Ureter (tissue), 1 donor: ENCODE measurements at places on chromosomes 11 and 22. TPM values are rescaled to one million over a fixed set of nuclear protein-coding genes. Genes with fewer than 3 reads are reported as not detected.

- no peak for DNase-seq
These were observed 7.2 kb downstream of the RPL27A start for GRCh38 chr11:8689726-8690255.

DNA sequence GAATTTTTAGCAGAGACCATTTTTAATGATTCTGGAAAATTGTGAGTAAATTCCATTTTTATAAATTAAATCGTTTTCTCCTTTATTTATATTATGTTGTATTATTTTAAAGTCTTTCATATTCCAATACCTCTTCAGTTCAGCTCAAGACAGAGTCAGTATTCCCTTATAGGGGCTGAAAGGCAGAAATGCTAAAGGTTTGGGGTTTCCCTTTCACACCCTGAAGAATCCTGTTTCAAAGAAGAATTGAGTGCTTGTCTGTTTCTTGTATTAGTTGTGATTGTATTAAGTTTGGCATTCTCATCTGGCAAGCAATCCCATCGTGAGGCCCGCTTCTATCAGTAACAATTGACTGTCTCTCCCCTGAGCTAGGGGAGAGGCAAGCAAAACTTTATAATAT lies 57.4 kb downstream of the PACSIN2 start:
- DNase-seq, result no peak

- peak; percentile 67 for DNase-seq
These were observed 25.0 kb downstream of the PPFIBP2 start for GRCh38 chr11:7538466-7539454.

DNA sequence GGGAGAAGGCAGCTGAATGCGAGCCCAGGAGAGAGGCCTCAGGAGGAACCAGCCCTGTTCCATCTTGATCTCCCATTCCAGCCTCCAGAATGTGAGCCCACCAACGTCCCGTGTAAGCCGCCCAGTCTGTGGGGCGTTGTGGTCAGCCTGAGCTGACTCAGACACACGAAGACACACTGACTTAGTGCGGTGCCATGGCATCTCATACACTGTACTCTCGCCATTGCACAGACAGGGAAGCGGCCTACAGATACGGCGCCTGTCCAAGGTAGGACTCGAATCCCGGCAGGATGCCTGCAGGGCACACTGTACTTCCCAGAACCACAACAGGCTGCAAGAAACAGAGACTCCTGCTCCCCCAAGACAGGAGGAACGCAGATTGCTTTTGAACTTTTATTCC lies 179.6 kb downstream of the CTTN start:
- no peak for DNase-seq

- DNase-seq, result no peak
These were observed 42.0 kb downstream of the CECR2 start for GRCh38 chr22:17411213-17411612.

DNA sequence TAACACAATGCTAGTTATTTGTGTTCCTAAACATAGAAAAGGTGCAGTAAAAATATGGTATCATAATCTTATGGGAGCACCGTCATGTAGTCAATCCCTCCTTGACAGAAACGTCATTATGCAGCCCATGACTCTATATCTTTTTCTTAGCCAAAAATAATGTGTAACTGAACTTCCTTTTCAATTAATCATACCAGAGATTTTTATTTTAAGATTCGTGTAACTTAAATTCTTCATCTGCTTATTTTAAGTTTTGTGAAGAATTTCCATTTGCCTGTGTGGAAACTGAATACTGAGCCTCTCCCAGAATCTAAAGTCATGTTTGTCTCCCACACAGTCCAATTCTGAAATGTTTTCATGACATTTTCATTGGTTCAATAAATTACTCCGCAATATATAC lies 699.1 kb downstream of the KCNA4 start:
- no peak for DNase-seq

DNA sequence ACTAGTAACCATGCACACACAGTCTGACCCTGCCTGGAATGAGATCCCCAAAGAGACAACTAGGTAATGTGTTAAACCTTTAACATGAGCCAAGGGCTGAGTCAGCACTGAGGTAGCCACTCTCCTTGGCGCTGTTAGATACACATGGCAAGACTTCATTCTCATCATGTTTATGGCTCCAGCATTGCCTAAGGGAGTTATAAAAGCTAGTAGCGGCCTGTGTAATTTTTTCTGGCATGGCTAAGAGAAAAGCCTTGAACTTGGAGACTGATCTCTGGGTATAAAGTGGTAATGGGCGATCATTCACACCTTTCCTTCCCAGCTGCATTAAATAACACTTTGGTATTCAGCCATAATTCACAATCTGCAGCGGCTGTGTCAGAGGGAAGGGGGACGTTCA lies 779.7 kb upstream of the LRRC4C start:
- no peak for DNase-seq

DNA sequence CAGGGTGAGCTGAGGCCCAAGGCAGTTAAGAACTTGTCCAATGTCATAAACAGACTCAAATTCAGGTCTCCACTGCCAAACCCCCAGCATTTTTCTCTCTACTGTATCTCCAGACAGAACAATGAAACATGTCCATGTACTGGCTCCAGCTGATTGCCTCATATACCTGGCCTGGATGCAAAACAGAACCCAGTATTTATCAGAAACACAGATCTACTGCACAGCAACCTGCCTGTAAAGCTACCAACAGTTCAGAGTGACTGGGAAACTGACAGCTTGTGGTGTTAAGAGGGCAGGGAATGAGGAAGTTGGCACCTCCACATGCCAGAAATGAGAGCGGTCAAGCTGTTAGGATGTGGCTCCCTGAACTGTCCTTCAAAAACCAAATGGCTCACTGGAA lies 41.6 kb downstream of the C11orf71 start:
- no peak for DNase-seq

GRCh38 chr11:12900496-12900895 lies 108.6 kb upstream of the RASSF10 start:
- no peak for DNase-seq

DNA sequence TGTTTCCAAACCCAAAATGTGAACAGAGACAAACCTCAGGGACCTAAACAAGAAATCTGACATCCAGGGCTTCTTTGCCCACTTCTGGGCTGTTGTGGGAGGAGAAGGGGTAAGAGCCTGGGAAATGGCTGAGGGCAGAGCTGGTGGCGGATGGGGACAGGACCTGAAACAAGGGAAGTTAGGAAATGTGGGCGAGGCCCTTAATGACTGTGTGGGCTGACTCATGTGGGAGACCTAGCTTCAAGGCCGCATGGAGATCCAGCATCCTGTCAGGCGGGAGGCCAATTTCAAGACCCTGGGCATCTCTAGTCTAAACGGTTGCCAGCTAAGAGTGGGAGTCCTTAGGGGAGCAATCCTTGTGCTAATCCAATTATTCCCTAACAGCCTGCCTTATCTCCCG lies 2.1 kb upstream of the OAF start:
- DNase-seq, result no peak

Gene FOXRED2
- 15.3 TPM for total RNA-seq

Gene OR56A1
- total RNA-seq, result 0.05 TPM

Gene KDELR3
- total RNA-seq, result 7.5 TPM

Gene ST14
- total RNA-seq, result 103 TPM

Gene APOA5
- total RNA-seq, result not detected

Gene CCND1
- 203 TPM for total RNA-seq

Gene RBX1
- 51.7 TPM for total RNA-seq
